ENCODE measurements at places on chromosomes 2 and 18.
A peak's percentile ranks its signal among the peaks of the same experiment; 100 is the strongest.

GRCh38 chr2:25286025-25286400, 55.7 kb downstream of the DNMT3A start:
- DNase-seq = no peak

DNA sequence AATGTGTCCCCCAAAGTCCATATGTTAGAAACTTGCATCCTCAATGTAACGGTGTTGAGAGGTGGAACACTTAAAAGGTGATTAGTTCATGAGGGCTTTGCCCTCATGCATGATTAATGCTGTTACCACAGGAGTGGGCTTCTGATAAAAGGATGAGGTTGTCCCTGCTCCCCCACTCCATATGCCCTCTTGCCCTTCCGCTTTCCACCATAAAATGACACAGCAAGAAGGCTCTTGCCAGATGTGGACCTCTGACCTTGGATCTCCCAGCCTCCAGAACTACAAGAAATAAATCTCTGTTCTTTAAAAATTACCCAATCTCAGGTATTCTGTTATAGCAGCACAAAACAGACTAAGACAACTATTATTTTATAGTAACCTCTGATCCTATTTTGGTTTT, 412.1 kb downstream of the NBAS start:
- DNase-seq = no peak

GRCh38 chr2:12910431-12910830, 193.7 kb downstream of the TRIB2 start:
- DNase-seq = no peak

DNA sequence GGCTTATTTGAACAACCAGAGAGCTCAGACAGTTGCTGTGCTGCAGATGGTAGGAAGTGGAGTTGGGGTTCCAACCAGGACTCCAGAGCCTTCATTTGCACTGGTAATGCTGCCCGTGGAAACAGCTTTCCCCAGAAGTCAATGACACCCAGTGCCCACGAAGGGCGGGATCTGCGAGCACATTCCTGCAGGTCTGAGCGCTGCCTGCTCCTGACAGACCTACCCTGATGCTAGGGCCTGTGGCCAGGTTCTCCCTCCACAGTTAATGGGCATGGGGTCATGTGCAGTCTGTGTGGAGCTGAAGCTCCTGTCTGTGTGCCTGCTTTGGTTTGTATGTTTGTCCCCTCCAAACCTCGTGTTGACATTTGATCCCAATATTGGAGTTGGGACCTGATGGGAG, 299.0 kb upstream of the HS6ST1 start:
- DNase-seq = no peak

GRCh38 chr18:50266248-50266704, at the start of gene CFAP53:
Gene CFAP53 (minus strand): TSS chr18:50266495. CDS start chr18:50266404, 91 bp downstream.
- peak; percentile 68 for DNase-seq

- peak; percentile 11 for DNase-seq
Observed at GRCh38 chr18:78980777-78981380, 1.3 kb downstream of the SALL3 start.

DNA sequence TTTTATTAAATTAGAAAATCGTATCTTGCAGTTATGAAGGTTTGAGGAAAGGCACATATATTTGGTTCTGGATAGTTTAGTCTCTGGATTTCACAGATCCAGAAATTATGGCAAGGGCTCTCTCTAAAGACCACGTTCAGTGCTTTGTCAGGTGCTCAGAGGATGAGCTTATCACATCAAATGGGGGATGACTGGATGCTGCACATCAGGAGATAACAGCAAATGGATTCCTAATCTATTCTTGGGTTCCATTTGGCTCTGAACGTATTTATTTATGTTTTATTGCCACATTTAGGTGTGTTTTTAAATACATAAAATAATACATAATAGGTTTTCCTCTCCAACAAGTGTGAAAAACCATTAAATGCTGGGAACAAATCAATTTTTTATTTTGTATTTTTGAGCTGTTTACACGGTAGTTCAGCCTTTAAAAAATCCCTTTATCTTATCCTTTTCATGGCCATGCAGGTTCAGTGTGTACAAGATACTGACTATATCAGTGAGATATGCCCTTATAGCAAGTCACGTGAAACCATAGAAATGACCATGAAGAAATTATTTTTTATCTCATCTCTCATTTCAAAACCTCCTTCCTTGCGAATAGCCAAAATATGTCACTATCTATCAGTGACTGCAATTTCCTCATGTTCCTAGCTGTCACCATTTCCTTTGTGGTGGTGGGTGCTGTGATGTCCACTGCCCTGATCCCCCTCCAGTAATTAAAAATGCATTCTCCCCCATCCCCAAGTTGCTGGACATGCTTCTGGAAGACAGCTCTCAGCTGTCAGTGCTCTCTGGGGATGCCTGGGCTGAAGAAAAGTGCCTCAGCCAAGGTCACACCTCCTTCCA, 25.9 kb upstream of the CXCR4 start:
- DNase-seq = peak; percentile 41

GRCh38 chr2:149562324-149562723, 25.3 kb downstream of the MMADHC start:
- DNase-seq = peak; percentile 97

DNA sequence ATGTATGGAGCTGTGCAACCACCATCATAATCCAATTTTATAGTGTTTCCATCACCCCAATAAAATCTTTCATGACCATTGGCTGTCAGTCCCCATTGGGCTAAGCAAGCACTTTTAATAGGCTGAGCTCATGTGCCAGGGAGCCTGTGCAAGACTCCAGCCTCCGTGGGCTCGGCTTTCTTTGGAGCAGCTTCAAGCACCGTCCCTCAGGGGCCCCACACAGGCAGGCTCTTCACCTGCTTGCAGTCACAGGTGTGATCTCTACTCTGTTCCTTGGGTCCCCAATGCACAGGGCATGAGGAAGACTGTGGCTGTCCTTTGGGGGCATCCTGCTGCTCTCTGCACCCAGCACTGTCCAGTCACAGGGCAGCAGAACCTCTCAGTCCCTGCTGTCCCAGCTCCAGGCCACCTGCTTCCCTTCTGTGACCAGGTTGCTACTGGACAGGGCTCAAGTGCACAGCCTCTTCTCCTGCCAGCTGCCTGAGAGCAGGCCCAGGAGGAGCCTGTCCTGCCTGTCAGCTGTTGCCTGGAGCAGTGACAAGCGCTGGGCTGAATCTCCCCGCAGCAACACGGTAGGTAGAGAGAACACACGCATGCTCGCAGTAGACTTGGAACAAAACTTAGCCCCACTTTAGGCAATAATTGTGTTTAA, 40.7 kb upstream of the TMEM131 start:
- DNase-seq = peak; percentile 35

GRCh38 chr2:71736091-71736861, 282.9 kb downstream of the DYSF start:
- peak; percentile 81 for DNase-seq

DNA sequence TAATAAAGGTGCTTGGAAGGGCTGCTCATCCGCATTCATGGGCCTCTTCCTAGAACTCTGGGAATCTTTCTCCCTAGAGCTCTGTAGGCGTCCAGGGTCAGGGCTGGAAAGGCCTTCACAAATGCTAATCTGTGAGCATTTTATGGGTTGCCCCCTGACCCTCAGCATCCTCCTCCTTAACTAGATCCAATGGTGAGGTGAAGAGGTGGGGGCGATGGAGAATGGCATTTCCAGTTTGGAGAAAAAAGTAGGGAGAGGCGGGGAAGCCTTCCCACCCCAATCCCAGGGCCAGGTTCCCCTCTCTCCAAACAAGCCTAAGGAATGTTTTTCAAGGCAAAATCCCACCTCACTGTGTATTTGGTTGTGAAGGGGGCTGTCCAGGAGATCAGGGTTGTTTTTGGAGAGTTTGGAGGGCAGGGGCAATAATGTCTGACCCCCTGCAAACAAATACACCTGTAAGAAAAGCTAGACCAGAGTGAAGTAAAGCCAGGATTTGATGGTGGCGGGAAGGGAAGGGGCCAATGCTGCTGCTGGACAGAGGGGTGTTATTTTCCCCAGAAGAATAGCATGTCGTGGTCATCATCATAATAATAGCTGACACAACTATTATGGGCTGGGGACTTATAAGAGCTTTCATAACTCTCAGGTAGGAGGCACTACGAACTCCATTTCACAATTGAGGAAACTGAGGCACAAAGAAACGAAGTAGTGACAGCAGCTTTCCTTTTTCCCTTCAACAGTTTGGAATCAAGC, 1.4 kb upstream of the MYCN start:
- no peak for DNase-seq

- DNase-seq = no peak
Observed at GRCh38 chr18:68472701-68473295, 242.1 kb downstream of the TMX3 start.

- no peak for DNase-seq
Observed at GRCh38 chr2:127047716-127048617, 59.0 kb downstream of the BIN1 start.

DNA sequence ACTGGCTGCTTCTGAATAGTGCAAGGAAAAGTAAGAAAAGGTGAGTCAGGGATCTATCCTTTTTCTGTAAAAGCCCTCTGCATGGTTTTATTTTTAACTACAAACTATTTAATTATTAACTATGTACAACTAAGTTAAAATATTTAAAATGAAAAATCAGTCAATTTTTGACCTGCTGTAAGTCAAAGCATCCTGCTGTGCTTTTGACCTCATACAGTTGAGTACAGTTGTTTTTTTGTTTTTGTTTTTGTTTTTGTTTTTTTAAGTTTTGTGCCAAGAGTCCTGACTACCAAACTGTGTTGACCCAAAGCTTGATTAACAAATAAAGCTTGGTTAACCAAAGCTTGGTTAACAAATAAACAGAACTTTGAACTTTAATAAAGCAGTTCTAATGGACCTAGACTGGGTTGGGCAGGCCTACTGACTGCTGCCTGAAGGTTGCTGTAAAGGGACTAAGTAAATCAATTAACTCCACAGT, at the start of gene ACMSD:
Gene ACMSD (plus strand): TSS at position 474 of the 478 bp plus-strand sequence. CDS start 67 bp downstream, outside the sequence.
- no peak for DNase-seq
